Panc1 (cell line): ENCODE measurements at places on chromosomes 3 and 15.

- DNase-seq, result no peak
Measured at GRCh38 chr3:171453180-171453886, 6.9 kb downstream of the TNIK start.

- no peak for DNase-seq
Measured at GRCh38 chr15:80643431-80643951, 51.6 kb upstream of the ABHD17C start.

DNA sequence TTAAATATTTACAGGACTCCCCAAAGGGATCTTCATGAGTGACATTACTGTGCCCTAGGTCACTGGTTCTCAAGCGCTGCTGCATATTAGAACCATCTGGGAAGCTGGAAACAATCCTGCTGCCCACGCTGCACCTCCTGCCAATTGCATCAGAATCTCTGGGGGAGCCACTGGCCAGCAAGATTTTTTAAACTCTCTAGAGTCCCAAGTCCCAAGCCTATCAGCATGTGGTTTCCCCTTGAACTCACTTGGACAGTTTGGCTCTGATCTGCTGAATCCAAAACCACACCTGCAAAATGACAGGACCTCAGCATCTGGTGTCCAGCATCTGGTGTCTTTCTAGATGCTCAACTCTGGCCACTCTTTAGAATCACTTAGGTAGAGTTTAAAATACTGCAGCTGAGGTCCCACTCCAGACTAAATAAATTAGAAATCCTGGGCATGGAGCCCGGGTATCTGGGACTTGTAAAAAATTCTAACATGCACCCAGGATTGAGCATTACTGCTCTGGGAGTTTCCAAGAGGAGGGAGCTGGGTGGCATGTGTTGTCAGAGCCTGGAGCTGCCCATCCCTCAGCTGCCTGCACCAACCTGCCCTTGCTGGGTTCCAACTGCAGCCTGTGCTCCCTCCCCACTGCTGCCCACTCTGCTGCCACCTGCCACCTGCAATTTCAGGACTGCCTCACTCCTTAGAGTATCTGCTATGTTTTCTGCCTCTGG is 311.3 kb downstream of the SLC9A9 start:
- DNase-seq, result no peak

DNA sequence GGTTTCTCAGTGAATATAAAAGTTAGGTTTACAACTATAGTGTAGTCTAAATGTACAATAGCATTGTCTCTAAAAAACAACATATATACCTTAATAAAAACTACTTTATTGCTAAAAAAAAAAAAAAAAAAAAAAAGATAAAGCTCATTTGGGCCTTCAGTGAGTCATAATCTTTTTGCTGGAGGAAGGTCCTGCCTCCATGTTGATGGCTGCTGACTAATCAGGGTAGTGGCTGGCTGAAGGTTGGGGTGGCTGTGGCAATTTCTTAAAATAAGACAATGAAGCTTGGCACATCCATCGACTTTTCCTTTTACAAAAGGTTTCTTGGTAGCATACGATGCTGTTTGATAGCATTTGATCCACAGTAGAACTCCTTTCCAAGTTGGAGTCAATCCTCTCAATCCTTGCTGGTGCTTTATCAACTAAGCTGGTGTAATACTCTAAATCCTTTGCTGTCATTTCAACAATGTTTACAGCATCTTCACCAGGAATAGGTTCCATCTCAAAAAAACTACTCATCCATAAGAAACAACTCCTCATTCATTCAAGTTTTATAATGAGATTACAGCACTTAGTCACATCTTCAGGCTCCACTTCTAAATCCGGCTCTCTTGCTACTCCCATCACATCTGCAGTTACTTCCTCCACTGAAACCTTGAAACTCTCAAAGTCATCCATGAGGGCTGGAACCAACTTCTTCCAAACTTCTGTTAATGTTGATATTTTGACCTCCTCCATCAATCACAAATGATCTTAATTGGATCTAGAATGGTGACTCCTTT is 13.3 kb downstream of the ZNF280D start:
- no peak for DNase-seq

DNA sequence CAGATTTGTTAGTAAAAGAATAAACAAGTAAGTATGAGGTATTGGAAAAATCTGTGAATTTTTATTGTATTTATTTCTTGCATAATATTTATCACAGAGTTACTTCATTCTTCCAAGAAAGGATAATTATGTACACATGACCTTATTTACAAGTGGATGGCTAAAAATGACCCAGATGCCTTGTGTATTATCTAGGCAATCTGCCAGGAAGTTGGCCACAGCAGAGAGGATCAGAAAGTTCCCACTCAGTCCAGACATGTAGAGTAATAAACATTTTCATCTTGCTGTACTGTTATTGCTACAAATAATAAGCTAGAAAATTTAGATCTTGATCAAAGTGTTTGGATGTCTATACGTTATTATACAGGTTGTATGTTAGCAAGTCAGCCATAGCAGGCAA is 317.1 kb downstream of the EPHA6 start:
- DNase-seq, result no peak

GRCh38 chr3:55592572-55592971 is 105.5 kb upstream of the WNT5A start:
- DNase-seq, result no peak

DNA sequence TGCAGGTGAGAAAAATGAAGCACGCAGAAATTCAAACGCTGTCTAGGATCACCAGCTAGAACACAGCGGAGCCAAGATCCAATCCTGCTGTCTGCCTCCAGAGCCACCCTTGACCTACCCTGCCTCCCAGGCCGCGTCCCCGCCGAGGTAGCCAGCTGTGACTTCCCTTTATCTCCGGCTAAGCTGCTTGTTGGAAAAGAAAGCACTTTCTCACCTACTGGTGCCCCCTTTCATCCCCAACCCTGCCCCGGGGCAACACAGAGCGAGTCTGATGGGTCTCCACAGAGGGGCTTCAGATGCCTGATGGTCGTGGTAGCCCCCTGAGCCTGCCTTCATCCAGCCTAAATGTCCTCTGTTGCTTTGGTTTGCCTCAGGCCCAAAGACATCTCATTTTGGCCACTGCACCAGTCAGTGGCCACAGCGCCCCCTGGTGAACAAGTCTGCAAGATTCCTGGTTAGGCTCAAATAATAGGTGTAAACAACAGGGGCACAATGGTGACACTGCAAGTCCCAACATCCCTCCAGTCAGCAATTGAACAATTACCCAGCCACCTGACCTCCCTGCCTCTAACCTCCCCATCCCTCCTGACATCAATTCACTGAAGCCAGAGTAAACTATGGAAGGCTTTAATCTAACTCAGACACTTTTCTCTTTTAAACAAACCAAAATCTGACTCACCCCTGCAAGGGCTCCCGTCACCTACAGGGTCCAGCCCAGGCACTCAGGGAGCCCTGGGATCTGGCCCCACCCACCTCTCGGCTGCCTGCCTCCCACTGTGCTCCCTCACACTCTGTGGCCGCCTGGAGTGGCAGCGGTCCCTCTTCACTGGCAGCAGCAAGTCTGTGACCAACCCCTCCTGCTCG is 27.3 kb upstream of the BCL2L10 start:
- peak; percentile 51 for DNase-seq

DNA sequence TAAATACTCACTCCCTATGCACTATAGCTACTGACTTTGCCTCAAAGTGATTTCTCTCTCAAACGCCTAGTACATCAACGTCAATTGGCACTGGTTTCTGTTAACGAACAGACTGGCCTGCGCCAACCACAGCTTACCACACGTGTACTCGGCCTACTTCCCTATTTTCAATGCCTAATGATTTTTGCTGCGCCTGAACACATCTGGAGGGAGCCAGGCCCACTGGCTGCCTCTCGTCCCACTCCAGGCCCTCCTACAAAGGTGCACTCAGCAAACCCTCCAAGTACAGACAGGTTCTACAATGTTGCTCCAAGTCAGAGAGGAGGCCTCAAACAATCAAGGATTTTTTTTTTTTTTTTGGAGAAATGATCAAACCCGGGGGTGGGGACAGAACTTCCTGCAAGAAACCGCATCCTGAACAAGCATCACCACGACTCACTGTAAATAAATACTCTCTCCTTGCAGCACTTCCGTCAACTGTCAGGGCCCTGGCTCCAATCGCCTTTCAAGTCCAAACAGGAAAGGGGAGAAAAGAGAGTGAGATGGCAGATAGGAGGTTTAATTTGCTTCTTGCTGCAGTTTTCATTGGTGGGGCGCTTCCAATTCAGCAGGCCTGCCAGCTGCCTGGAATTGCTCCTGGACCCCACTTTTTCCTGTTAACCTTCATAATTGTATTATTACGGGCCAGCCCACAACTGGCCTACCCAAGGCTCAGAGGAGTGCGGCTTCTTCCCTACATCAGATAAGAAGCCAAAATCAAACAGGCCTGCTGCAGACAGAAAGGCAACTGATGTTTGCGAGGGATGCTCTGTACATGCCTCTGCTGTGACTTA is 139.3 kb downstream of the FOXP1 start:
- no peak for DNase-seq

DNA sequence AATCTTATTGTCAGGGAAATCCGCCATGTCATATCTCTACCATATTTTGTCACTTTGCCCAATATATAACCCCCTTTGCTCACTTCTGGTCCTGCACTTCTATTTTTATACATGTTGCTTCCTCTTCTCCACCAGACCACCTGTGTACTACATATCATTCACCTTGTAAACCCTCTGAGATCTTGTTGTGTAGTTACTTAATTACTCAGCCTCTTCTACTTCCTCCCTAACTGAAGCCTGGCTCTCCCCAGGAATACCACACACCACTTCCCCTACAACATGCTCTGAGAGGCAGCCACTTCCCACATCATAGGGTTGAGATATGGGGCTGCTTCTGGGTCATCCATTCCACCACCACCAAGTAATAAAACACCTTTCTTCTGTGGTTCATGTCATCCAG is 10.0 kb downstream of the HEXA start:
- DNase-seq, result no peak

DNA sequence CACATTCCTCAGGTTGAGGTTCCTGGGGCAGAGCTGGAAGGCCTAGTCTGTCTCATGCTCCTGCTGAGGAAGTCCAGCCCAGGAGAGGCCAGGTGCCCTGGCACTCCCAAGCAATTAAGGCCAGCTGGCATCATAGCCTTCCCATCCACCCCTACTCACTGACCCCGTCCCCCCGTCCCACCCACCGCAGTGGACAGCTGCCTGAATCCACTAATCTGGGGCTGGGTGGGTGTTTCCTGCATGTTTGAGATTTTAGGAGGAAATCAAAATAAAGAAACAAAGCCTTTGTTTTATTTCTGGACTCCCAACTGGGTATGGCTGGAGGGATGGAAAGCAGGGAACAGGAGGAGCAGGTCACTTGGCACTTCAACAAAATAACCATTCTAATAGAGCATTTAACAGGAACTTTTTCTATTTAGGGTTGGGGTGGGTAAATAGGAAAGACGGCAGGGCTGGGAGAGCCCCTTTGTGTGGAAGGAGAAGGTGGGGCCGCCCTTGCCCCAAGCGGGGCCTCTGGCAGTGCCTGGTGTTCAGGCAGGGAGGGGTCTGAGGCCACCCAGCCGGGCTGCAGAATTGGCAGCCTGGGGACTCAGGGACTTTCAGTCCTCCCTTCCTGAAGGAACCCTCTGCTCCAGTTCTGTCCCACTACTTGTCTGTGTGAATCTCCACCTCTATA is 8.5 kb downstream of the MRAS start:
- DNase-seq, result no peak

DNA sequence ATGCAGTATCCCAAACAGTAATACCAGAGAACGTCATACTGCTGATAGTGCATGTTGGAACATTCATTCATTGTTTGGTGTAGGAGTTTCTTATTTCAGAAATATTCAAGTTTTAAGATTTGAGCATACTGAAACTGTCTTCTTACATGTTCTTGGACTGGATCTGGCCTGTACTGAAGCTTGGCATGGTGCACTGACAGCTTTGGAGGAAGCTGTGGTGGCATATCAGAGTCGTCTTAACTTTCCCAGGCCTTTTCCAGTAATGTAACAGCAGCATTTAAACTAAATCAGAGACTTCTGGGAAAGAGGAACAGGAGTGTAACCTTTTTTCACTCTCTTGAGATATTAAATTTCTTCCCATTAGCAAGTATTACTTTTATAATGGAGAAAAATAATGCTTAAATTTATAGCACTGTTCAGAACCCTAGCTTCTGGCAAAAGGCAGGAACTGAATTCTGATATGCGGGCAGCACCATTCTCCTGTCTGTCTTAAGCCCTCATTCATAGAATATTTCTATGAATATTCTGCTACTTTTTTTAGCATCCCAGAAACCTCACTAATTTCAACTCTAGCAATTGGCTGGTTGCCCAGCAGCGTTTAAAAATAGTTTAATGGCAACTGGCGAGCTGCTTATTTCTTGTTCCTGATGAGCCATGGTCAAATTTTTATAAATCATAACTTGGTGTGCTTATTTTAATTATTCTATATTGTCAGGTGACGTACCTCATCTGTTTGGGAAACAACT is 31.1 kb downstream of the DNAJC13 start:
- no peak for DNase-seq

DNA sequence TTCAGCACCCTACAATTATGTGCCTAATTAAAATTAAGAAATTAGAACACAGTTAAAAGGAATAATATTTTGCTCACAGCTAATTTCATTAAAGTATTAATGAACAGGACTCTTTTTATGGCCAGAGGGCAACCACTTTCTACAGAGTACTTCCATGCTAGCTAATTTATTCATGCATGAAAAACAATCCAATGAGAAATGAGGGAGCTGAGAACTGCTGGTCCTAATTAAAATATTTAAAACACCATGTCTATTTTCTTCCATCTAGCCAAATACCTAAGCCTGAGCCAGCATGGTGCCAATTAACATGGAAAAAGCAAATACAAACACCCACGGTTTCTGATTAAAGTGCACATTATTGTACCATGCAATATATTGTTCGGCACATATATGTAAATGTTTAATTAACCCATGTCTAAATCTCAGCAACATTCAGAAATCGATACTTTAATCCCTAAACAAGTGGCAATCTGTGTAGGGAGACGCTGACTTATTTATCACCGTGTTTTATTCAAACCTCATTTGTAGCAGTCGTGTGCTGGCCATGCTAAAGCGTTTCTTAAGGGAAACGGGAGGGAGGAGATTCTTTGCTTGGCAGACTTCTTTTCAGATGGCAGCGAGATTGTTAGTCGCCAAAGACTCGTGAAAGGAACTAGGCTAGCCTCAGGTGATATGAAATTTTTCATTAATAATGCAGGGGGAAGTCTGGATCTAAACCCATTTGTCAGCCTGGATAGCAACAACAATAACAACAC is 193.5 kb downstream of the ANXA2 start:
- no peak for DNase-seq

DNA sequence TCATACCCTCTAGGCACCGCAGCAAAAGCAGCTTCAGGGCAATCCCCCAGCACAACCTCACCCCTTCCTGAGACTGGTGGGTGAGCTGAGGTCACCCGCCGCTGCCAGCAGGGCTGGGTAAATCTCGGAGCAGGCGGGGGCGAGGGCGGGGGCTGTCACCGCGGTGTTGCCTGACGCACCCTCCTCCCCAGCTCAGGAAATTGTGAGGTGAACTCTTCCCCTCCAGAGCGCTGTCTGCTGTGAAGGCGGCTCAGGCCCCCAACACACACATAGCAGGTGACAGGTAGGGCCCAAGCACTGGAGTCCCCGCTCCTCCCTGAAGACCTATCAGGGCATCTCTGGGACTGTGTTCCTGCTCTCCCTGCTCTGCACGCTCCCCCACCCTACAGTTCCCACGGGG is 30.2 kb upstream of the FURIN start:
- no peak for DNase-seq
